ENCODE measurements at places on chromosomes 3 and 15.

DNA sequence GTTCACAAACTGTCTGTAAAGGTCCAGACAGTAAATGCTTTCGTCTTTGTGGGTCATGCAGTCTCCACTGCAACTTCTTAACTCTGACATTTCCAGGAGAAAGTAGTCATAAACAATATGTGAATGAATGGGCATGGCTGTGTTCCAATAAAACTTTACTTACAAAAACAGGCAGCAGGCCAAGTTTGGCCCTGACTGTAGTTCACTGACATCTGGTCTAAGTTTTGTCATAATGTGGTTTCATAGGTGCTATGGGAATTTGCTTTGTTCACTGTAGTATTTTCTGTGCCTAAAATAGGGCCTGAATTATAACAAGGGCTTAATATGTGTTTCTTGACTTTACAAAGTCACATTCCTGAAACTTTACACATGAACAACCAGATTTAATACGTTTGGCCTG is 186.0 kb upstream of the KBTBD8 start:
- DNase-seq, result no peak

DNA sequence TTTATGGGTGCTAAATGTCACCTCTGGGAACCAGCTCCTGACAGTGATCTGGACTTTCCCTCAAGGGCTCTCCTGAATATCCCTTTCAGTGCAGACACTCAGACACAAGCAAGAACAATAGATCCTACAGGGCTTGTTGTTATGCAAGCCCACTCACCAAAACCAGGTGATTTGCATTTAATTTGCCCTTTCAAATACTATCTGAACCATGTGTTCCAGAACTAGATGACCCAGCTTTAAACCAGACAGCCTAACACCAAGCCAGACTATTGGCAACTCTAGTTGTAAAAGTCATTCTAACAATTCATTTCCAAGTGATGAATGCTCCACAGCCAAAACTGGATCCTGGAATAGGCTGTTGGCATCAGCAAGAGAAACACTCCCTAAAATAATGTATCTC is 5.6 kb upstream of the ATP8B4 start:
- DNase-seq, result no peak

- DNase-seq, result no peak
Observed at GRCh38 chr3:128468791-128469527, 2.3 kb upstream of the DNAJB8 start.

DNA sequence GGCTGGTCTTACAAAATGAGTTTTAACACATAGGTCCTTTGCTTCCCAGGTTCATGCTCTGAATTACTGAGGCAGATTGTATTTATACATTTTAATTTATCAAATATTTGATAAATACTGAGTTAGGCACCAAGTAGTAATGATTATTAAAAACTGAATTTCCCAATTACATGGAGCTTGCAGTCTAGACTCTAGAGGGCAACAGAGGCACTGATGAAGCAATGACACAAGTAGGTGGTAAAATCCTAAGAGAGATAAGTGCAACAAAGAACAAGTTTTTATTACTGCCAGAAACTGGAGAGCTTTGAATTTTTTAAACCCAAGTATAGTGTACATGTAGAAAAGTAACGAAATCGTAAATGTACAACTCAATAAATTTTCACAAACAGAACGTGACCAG is 406.2 kb upstream of the RARB start:
- no peak for DNase-seq

DNA sequence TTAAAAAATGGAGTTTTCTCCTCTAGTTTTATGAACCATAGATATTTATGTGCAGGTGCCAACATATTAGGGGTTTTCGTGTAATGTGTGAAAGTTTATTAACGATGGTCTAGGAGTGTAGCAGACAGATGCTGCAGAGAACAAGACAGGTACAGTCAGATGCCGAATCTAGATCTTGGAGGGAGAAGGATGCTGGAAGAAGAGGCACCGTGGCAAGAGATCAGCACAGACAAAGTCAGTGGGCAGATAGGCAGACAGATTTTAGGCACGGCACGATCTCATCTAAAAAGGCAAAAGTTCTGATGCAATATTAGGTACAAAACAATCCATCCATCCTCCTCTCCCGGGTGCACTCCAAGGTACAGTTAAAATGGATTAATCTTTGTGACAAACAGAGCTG is 161.6 kb downstream of the TIGIT start:
- DNase-seq, result no peak

- no peak for DNase-seq
Observed at GRCh38 chr15:68498076-68498475, 66.1 kb upstream of the ITGA11 start.

DNA sequence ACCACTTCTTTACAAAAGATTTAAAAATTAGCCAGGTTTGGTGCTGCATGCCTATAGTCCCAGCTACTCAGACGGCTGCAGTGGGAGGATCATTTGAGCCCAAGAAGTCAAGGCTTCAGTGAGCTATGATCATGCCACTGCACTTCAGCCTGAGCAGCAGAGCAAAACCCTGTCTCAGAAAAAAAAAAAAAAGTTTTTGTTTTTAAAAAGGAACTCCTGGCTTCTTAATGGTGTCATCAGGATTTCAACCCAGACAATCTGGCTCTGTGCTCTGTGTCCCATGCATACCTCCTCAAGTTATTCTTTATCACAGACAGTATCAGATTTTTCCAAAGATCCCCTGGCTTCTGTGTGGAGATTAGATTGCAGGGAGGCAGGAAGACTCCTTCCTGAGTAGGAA is 64.2 kb upstream of the IL12A start:
- DNase-seq, result no peak

Measured in C1 segment of cervical spinal cord (tissue), 14 donors.